ENCODE measurements at places on chromosomes 7 and 10. TPM values are rescaled to one million over a fixed set of nuclear protein-coding genes. Genes with fewer than 3 reads are reported as not detected.

Gene PPP1R3C
- 70.3 TPM for total RNA-seq

Gene PHKG1
- 0.50 TPM for total RNA-seq

DNA sequence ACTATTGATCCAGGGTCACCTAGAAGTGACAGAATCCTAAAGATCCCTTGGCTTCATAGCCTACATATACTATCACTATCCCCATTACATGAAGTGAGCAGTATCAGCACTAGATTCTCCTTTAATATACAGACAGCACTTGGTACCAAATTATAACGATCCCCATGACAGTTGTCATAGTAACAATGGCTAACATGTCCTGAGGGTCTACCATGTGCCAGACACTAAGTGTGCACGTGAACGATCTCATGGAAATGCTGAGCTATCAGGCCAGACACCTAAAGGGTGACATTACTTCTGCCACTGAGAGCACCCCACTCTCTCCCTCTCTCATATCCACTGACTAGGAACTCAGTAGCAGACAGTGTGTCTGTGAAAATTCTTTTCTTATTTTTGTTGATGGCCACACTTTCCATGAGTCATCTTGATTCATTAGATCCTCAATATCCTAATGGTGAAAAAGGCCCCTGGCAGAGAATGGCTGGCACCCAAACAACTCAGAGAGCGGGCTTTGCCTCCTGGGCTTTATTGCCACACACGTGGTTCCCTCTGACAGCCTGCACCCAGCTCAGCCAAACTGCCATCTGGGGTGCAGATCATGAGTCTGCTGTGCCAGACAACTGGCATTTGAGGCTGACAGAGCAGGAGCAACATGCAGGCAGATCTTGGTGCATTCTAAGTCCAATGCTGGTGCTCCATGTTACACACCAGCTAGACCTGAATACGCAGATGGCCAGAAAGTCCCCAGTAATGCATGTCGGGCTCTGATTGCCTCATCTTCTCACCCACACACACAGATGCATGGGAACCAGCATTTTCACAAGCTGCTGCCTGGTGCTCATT, 176.3 kb downstream of the DGKI start:
- DNase-seq, result peak; percentile 82

DNA sequence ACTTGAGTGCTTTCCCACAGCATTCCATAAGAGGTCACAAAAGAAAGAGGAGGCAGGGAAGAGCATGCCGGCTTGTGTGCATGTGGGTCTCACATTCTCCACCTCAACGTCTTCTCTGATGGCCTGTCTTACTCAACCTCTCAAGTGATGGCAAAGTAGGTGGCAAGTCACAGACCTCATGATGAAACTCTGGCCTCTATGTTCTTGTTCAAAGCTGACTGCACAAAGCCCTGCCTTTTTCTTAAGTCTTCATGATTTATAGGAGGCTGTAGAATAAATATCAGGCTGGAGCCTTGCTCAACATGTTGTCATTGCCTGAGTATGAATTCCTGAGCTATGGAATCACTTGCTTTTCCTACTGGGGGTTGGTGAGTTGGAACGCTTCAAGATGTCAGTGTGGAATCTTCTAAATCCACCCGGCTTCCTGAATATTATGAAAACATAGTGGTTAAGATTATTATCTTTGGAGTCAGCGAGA, 213.6 kb upstream of the INHBA start:
- DNase-seq, result peak; percentile 98

Gene PDE6C
- not detected for total RNA-seq

GRCh38 chr10:68301790-68302502, 29.9 kb upstream of the HNRNPH3 start:
- peak; percentile 69 for DNase-seq

Data from HFFc6 (cell line).